ENCODE measurements at places on chromosomes 6 and 20.

- DNase-seq: no peak
Observed at GRCh38 chr6:41347378-41348050, 12.1 kb downstream of the NCR2 start.

- no peak for DNase-seq
Observed at GRCh38 chr6:24859608-24860200, 61.0 kb upstream of the ARMH2 start.

DNA sequence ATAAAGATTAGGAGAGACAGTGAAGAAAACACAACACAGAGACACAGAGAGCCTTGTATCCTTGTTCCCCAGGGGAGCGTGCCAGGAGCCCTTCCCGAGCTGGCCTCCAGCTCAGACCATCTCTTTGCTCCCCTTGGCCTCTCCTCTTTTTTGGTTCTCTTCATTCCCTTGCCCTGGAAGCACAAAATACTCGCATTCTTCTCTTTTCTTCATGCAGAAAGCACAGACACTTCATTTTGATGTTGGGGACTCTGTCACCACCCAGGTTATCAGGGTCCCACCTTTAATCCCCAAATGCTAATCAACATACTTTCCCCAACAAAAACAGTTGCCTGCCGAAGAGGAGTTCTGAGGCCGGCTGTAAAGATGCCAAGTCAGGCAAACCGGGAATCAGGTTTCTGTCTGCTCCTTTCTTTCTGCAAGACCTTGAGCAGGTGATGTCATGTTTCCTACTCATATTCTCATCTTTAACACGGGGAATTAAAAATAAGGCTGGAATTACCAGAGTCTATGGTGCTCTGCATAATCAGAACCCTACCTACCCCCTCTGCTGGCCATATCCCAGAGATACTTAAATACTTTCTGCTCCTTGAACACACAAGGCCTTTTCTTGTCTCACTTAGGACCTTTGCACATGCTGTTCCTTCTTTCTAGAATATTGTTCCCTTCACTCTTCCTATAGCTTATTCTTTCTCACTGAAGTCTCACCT is 21.7 kb downstream of the TGM6 start:
- no peak for DNase-seq

DNA sequence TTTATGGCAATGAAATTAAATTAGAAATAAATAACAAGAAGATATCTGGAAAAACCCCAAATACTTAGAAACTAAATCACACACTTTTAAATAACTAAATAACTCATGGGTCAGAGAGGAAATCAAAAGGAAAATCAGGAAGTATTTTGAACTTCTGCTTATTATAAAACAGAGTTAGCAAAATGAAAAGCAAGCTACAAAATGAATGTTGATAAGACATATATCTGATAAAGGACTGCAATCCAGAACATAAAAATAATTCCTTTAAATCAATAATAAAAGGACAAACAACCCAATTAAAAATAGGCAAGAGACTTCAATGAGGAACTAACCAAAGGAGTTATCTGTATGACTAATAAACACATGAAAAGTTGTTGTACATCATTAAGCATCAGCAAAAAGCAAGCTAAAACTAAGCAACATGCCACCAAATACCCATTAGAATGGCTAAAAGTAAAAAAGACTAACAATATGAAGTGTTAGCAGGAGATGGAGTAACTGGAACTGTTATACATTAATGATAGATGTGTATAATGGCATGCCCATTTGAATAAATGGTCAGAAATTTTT is 38.9 kb upstream of the STMND1 start:
- DNase-seq: no peak

- no peak for DNase-seq
Observed at GRCh38 chr6:109332748-109333147, 49.5 kb downstream of the CD164 start.

DNA sequence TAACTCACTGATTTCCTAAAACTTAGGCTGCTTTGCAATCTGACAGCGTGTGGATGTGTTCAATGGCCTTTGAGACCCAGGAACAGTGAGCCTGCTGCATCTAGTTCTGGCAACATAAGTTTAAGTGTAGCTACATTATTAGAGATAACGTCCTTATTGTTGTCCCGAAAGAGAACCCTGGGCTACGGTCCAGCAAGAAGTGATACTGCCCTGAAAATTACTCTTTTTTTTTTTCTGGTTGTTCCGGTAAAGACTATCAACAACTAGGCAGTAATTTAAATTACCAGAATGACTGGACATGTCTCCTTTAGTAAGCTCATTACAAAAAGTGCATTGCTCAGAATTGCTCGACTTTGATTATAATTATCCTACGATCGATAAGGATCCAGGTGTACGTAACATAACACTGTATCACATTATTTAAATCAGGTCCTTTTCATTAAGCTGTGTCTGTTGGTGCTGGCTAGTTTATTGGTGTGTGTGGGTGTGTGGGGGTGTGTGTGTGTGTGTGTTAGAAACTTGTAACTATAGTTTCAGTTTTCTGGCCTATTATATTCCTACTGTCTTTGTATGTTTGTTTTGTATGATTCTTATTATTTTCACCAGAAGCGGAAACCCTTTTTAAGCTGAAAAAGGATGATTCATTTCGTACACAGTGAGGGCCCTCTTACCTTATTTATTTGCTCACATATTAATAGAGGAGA is 3.0 kb downstream of the TSHZ2 start:
- DNase-seq: no peak

GRCh38 chr6:140736231-140736630 is 1361.8 kb upstream of the CITED2 start:
- DNase-seq: no peak

- DNase-seq: no peak
Observed at GRCh38 chr6:132960720-132961119, 146.4 kb downstream of the RPS12 start.

All from stimulated activated CD4-positive, alpha-beta T cell treated with anti-CD3 and anti-CD28 coated beads, TNF-alpha, amount 100 ng/mL, for 48 hours (primary cell).